ENCODE measurements at places on chromosomes 2 and 18.

- ATAC-seq = no peak
These were observed 8.9 kb downstream of the AMER3 start for GRCh38 chr2:130764035-130764820.

GRCh38 chr2:190532581-190532980 is 1.9 kb downstream of the NEMP2 start:
- no peak for ATAC-seq

GRCh38 chr2:24708537-24709152 is 84.5 kb downstream of the PTRHD1 start:
- no peak for ATAC-seq

GRCh38 chr2:96341641-96342040 is 6.1 kb downstream of the NCAPH start:
- ATAC-seq = no peak

GRCh38 chr2:159797543-159798375 is at the start of gene CD302:
Gene CD302 (minus strand): TSS chr2:159798208. CDS start chr2:159798198, 10 bp downstream.
- peak; percentile 71 for ATAC-seq

All from stimulated activated memory B cell treated with anti-CD40 and anti-IgM and Interleukin-4, amounts not matched to agents 10 μg/mL and 1 μg/mL and 100 μg/mL, for 72 hours (primary cell).